T-helper 9 cell (primary cell): ENCODE measurements at places on chromosomes 1 and 21.

DNA sequence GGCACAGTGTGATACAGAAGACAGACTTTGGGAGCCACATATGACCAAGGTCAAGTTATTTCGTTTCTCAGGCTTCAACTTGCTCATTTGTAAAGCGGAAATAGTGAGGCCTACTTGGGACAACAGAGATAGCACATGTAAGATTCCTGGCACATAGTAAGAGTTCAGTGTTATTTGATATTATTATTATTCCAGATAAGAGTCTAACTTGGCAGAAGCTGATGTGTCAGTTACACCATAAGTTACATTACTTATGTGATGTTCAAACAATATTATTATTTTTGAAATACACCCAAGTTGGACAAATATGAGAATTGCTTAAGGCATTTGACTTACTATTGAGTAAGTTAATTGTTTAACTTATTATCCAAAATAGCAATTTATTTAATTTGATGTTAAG, 10.2 kb upstream of the CYP4X1 start:
- DNase-seq: no peak

DNA sequence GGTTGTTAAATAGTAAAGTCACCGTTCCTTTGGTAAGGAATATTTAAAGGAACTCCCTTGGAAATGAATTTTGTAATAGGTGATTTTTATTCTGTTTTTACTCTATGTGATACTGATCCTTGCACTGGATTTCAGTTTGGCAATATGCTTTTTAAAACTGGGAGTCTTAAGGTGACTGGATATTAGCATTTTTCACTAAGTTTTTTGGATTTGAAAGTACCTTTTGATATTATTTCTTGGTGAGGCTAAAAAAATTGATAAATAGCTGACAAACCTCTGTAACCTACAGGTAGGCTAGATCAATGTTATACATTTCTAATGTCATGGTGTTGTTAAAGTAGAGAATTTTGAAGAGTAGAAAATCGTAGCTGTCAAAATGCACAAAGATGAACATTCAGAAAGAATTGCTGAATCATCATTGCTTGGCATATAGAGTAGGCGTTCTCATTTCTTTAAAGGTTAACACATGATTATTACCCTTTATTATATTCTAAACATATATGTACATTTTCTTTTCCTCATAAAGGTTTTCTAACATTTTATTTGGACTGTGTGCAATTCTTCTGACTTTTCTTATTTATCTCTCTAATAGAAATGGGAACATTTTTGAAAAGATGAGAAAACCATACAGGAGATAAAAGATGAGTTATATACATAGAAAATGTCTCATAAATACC, 1.5 kb upstream of the DNAJB4 start:
- no peak for DNase-seq

GRCh38 chr1:113530021-113530420, 139.7 kb downstream of the MAGI3 start:
- no peak for DNase-seq

DNA sequence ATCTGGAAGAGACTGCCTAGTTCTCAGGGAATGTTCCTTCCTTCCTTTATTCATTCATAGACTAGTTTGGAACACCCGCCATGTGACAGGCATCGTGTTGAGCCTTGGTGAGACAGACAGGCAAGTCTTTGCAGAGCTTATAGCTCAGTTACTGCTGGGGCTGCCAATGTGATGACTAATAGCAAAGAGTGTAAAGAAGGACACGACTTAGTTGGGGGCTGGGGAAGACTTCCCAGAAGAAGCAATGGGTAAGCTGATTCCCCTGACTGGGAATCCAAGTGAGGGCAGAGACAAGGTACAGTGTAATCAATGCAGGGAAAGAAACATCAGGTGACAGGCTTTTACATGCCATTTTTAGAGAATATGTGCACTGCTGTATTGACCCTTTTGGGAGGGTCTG, 51.2 kb downstream of the TENT5C start:
- no peak for DNase-seq

GRCh38 chr1:75672108-75672507, 52.4 kb upstream of the ACADM start:
- no peak for DNase-seq

GRCh38 chr1:162219461-162219860, 150.0 kb downstream of the NOS1AP start:
- DNase-seq: no peak

- no peak for DNase-seq
Measured at GRCh38 chr1:192724670-192725069, 84.2 kb upstream of the RGS2 start.

- DNase-seq: no peak
Measured at GRCh38 chr1:171258943-171259342, 10.6 kb downstream of the FMO1 start.

DNA sequence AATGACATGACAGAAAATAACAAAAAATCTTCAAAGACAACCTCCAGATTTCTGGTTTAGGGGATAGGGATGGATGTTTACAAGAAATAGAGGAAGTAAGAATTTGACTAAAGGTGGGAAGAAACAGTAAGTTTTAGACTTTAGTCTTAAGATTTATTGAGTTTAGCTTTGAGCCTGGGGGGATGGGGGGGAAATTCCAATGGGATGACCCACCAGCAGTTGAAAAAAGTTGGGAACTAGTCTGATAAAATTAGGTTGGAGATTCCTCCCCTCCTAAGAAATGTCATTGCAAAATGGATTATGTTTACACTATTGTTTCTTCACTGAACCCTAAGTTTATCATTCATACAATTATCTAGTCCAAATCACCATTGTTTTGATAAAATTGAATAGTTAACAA, 28.4 kb downstream of the WDR26 start:
- DNase-seq: no peak

DNA sequence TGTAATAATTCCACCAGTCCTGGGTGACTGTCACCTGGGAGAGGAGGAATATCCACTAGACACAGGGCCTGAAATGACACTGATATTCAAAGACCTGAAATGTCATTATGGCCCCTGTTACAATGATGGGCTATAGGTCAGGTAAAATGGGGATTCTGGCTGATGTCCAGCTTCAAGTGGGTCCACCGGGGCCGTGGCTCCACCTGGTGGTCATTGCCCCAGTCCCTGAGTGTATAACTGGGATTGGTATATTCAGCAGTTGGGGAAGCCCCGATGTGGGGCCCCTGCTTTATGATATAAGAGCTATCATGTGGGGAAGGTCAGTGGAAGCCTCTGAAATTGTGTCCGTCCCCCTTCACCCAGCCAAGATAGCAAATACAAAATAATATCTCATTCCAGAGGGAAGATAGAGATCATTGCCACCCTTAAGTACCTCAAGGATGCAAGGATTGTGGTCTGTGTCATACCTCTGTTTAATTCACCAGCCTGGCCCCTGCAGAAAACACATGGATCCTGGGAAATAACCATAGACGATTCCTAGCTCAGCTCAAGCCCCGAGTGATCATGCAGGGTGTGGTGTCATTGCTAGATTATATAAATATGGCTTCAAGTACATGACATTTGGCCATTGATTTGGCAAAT, 19.4 kb downstream of the PLEKHO1 start:
- peak; percentile 48 for DNase-seq

DNA sequence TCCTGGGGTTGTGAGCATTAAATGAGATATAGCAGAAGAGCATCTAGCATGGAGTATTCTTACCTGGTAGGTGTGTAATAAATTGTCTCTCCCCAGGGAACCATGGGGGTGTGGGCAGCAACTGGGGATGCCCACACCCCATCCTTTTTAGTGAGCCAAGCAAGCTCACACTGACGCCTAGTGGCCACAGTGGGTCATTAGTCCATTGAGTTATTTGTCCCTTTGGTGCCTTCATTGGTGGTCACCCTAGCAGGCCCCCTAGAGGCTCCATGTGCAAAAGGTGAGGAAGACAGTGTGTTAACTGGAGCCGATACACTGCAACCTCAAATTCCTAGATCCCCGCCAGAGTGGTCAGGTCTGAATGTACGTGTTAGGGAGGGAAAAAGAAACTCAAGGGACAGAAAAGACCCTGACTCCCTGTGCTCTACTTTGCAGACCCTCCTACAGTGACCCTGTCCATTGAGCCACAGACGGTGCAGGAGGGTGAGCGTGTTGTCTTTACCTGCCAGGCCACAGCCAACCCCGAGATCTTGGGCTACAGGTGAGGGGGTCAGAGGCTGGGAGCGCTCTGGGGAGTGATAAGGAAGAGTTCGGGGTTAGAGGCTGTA, 93.3 kb upstream of the CD1D start:
- DNase-seq: no peak

- DNase-seq: no peak
Measured at GRCh38 chr1:245614476-245614875, 459.7 kb downstream of the KIF26B start.

GRCh38 chr1:60503266-60503925, 429.8 kb upstream of the C1orf87 start:
- no peak for DNase-seq
